ENCODE measurements at places on chromosomes 2 and 18.

GRCh38 chr18:29418136-29418535 lies 1241.2 kb upstream of the CDH2 start:
- no peak for DNase-seq

GRCh38 chr2:36607947-36608346 lies 10.0 kb upstream of the FEZ2 start:
- no peak for DNase-seq

- no peak for DNase-seq
These were observed 82.8 kb upstream of the DTNA start for GRCh38 chr18:34627137-34627920.

DNA sequence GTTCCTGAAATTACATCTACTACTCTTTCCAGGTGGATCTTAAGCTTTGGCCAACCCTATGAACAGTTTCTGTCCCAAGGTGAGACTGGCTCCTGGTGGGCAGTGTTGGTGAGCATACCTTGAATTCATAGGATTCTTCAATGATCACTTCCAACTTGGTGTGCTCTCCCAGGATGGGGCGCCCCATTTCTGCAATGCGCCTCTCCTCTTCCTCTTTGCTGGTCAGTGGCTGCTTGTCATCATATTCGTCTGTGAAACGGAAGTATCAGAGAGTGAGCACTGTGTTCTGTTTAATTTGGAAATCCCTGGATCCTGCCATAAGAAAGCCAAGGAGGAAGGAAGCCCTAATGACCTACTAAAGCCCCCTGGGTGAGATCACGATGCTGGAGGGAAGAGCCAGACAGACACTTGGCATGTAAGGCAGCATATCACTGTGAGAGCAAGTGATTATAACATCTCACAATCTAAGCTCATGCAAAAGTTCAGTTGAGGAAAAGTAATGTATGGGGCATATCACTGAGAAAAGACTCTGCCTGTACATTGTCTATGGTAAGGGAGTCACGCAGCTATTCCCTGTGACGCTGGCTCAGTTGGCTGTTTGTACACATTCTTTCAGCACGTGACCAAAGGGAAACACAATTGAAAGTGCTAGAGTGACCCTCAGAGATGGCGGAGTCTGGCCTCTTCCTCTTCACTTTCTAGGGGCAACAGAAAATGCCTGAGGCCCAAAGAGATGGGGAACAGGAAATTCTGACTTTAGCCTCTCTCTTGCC lies 287.0 kb downstream of the SLC8A1 start:
- no peak for DNase-seq

DNA sequence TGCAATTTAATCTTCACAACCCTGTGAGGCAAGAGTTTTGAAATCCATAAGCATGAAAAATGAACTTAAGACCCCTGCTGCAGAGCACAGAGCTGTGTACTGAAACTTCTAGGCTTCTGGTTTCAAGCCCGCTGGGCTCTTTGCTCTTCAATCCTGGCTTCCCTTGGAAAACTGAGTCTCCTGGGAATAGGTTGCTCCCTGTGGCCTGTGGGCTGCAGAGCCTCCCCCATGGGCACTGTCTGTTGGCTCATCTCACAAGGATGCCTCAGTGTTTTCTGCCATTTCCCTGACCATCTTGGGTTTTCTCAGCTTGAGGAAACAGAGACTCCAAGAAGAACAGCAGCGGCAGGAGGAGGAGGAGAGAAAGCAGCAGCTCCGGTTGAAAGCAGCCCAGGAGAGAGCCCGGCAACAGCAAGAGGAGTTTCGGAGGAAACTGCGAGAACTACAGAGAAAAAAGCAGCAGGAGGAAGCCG lies 44.5 kb downstream of the SUMO1 start:
- no peak for DNase-seq

DNA sequence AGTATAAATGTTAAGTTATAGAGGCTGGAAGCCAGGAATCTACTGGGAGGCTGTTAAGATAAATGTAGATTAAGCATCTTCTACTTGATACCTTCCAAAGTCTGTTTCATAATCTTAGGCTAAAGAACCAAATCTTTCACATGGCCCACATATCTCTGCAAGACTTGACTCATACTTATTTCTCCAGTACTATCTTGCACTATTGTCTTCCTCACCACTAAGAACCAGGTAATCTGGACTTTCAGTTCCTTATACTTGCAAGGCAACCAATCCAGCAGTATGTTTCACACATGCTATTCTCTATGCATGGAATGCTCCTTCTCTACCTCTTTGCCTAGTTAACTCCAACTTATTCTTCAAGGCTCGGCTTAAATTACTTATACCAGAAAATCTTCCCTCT lies 62.2 kb downstream of the RBMS1 start:
- no peak for DNase-seq

- no peak for DNase-seq
These were observed 67.6 kb downstream of the TBC1D8 start for GRCh38 chr2:101083613-101084012.

DNA sequence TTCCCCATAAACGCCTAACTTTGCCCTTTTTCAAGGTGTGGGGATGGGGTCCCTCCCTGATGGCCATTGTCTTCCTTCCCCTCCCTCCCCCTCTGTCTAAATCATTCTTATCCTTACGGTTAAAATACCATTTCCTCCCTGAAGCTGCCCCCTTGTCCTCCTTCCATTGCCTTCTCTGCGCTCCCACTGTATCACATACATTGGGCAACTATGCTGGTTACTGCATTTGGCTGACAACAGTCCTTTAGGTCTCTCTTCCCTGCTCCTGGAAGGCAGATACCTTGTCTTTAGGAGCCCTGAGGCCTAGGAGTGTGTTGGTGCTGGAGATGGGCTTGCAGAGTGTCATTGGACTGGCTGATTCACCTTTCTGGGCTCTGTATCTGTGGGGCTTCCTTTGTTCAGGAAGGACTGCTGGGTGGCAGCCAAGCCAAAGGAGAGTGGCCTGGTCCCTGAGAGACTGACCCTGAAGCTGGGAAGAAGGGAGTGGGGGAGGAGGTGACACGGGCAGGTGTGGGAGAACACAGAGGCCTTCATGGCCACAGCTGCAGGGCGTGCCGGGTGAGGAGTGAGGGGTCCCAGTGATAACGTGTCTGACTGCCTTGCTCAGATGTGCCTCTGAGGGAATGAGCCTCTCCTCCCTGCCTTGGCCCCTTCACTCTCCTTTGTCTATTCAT lies 2.2 kb downstream of the WNT6 start:
- DNase-seq, result no peak

- DNase-seq, result peak; percentile 63
These were observed 21.9 kb downstream of the TEX44 start for GRCh38 chr2:231614559-231615057.

GRCh38 chr2:234203135-234203984 lies 152.9 kb downstream of the SPP2 start:
- DNase-seq, result no peak

GRCh38 chr2:88131201-88131998 lies 3.5 kb upstream of the FABP1 start:
- peak; percentile 74 for DNase-seq

DNA sequence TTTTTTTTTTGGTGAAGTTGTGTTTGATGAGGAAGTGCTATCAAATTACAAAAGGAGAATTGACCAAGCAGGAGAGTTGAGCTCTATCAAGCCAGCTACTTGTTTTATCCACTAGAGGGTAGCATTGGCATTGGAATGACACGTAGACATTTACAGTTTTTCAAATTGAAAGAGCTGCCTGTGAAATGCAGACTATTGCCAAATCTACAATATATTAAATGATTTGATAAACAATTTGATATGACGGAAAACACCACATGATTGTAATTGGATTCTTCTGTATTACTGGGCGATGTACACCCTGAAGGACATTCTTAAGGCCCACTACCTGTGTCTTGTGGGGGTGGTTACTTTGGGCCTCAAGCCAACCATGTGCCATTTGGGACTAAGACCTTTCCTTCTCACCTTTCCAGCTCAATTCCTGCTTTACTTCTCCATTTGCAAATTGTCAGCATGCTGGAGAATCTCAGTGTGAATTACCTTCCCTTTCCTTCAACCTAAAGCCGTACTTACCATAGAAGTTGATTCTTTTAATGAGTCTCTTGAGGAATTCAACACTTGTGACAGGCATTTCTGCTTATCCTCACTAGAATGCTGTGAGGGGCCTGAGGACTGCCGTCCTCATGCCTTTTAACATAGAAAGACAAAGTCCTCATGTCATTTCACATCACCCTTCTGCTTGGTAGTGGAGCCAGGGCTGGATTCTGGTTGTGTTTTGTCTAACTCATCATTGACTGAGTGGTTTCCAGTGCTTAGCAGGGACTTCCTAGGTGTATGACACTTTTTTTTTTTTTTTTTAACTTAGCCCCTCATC lies 134.8 kb upstream of the THUMPD2 start:
- no peak for DNase-seq

GRCh38 chr2:235433860-235434259 lies 60.0 kb upstream of the AGAP1 start:
- DNase-seq, result peak; percentile 72

DNA sequence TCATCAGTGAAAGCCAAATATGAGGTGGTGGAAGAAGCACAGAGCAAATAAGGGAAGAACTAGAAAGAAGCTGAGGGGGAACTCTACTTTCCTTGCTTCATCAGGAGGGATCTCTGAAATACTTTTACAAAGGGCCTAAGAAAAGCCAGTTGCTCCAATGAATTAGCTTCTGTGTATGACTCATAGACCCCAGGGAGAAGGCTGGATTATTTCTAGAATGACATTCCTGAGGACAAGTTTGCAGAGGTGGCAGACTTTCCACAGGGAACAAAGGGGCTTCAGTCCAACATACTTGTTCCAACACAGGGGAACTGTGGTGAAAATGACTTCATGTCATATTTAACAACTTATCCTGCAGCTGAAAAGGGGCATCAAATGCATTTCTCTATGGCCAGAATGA lies 29.0 kb downstream of the DOK1 start:
- DNase-seq, result no peak
